H9 (cell line): ENCODE measurements at places on chromosomes 6 and 20.

DNA sequence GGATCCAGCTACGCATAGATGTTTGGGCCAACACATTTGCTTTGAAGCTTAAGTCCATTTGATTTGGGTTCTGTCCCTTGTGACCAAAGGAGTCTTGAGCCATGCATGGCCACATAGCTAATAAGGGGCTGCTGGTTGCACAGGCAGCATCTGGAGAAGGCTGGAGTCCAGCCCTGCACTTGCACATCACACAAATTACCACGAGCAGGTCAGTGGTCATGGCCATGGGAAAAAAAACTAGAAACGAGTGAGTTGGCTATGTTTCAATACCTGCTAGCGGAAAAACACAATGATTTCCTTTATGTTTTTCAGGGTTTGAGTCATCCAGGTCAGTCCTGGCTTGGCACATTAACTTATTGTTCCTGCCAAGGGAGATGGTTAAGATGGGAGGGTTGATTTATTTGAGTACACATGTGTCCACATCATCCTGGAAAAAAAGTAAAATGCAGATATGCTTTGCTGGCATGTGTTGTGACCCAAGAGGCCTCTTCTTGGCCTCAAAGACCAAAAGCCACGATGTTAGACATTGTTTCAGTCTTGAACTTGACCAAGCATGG, 5.6 kb upstream of the STX16 start:
- peak; percentile 12 for DNase-seq

DNA sequence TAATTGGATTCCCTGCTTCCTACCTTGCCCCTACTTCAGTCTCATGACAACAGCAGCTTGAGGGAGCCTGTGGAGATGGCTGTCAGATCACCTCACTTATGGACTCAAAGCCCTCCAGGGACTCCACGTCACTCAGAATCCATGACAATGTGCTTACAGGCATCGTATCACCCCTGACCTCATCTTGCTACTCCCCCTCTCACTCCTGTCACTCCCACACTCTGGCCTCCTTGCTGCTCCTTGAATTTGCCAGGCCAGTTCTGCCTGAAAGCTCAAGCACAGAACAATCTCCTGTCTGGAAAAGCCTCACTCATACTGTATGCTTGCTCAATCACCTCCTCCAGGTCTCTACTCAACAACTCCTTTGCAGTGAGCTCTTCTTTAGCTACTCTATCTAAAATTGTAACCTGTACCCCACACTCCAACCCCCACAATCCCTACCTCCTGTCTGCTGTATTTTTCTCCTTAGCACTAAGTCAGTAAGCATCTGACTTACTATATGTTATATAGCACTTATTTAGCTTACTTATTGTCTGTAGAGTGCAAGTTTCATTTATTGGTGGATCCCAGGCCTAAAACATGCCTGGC, 10.7 kb upstream of the GSTA4 start:
- DNase-seq: peak; percentile 25

DNA sequence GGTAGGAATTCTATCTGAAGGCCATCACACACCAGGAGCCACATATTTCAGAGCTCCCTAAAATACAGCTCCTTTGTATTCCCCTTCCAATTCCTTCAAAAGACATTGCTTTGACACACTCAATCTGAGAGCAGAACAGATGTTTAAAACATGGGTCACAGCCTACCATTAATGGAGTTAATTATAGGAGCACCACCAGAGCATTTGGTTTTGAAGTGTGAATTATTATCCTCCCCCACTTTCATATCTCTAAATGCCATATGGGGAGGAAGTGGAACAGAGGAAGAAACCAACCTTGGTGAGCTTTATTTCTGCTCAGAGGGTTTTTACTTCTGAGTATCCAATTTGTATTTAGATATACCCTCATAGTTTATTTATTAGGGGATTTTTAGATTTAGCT, 50.7 kb upstream of the TNFRSF21 start:
- no peak for DNase-seq

DNA sequence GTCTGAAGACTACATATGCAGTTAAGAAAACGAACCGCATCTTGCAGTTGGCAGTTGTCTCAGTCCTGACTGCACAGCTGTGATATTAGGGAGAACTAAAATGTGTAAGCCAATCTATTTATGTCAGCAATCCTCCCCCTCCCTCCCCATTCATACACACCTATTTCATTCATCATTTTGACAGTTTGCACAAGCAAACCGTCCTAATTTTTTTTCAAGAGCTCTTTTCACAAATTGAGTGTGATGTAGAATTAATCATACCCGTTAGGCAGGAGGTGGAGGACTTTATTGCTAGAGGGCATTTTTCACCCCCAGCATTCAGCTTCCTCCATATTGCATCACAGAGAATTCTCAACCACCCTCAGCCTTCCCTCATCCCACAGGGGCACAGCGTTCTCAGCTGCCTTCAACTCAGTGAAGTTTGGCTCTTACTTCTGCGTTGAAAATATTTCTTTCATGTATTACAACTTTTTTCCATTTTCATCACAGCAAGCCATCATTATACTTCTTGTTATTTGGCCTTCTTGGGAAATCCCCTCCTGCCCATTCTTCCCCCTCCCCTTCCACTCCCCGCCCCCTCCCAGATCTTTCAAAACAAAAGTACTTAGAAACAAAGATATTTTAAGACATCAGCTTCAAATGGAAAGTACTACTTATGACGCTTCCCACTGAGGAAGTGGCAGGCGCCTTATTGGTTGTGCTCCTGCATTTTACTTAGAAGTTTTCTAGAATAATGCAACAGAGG, 37.5 kb downstream of the NOX3 start:
- DNase-seq: no peak

DNA sequence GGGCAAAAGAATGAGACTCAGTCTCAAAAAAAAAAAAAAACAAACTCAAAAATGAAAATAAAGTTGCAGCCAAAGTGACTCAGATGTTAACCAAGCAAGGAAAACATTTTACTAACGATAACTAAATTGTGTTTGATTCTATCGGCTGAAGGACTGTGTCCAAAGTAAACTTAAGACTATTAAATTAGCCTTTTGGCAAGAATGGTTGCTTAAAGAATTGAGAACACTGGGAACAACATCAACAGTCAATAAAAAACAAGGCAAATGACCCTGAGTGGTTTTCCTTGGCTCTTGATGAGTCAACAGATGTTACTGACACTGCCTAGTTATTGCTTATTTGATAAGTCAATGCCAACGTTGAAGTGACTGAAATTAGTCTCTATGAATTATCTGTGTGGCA, 36.7 kb downstream of the POU3F2 start:
- no peak for DNase-seq

- DNase-seq: no peak
These were observed 545.2 kb upstream of the MAN1A1 start for GRCh38 chr6:119894811-119895210.

DNA sequence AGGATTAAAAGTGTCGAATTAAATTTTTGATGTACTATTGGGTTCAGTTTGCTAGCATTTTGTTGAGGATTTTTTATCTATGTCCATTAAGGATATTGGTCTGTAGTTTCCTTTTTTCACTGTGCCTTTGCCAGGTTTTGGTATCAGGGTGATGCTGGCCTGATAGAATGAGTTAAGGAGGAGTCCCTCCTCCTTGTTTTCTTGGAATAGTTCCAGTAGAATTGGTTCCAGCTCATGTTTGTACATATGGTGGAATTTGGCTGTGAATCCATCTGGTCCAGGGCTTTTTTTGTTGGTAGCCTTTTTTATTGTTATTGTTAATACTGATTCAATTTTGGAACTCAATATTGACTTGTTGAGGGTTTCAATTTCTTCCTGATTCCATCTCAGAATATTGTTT, 141.8 kb downstream of the SIM1 start:
- no peak for DNase-seq

DNA sequence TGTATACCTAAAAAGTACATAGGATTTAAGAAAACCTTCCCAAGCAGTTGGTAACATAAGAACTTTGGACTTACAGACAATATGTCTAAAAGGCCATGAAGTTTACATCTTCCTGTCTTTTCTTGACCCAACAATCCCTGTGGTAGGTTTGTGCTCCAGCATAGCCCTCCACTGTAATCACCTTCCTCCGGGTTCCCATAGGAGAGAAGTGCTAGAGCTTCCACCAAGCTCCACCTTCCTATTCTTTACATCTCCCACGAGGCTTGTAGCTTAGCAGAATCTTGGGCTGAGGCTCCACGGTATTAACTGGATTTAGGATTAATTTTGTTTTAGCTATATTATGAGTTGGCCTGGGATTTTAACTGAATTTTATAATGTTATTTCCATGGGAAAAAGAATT, 23.3 kb downstream of the ADGRG6 start:
- DNase-seq: no peak

- no peak for DNase-seq
These were observed 20.1 kb downstream of the ECT2L start for GRCh38 chr6:138815797-138816528.
